ENCODE measurements at places on chromosomes 11 and 22. TPM values are rescaled to one million over a fixed set of nuclear protein-coding genes. Genes with fewer than 3 reads are reported as not detected.

The THRSP gene
- total RNA-seq: 88.4 TPM

The XKR3 gene
- total RNA-seq: not detected

The RTN4R gene
- 1.4 TPM for total RNA-seq

The PHOX2A gene
- total RNA-seq: not detected

DNA sequence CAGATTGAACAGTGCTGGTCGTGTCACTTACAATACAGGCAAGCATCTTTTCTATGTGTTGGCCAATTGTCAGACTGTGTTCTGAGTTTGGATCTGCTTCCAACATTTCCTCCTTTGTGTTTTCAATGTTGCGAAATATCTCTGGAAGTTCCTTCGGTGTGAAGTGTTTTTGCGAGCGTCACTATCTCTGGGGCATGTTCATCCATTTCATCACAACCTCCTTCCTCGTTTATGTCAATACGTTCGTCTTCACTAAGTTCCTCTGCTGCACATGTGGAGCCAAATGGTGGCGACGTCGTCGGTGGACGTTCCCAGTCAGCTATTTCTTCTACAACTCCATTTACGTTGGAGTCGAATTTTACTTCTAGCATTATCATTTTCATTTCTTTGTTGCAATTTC lies 100.2 kb upstream of the LMO1 start:
- no peak for DNase-seq

- DNase-seq: no peak
Observed at GRCh38 chr11:61066645-61067044, 35.6 kb upstream of the CD5 start.

GRCh38 chr11:19595840-19596751 lies 116.5 kb upstream of the NAV2 start:
- DNase-seq: peak; percentile 79

GRCh38 chr11:33716243-33716642 lies 15.6 kb upstream of the C11orf91 start:
- no peak for DNase-seq

GRCh38 chr22:37932401-37932800 lies 21.0 kb downstream of the C22orf23 start:
- DNase-seq: no peak
